ENCODE measurements at places on chromosomes 2 and 18.

DNA sequence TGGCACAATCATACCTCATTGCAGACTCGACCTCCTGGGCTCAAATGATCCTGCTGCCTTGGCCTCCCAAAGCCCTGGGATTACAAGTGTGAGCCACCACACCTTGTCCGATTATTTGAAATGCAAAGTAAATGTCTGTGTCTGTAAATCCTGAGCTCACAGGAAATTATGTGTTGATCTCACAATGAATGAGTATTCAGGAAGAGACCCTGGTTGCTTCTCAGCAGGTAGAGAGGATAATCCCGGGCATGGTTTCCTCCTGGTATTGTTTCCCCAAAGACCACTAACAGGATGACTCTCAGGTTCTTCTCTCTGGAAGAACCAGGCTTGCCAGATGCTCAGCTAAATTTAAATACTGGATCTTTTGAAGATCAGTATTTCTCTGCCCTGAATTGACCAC lies 147.6 kb downstream of the LDLRAD4 start:
- no peak for DNase-seq

GRCh38 chr18:51480407-51481261 lies 283.2 kb upstream of the MEX3C start:
- no peak for DNase-seq

DNA sequence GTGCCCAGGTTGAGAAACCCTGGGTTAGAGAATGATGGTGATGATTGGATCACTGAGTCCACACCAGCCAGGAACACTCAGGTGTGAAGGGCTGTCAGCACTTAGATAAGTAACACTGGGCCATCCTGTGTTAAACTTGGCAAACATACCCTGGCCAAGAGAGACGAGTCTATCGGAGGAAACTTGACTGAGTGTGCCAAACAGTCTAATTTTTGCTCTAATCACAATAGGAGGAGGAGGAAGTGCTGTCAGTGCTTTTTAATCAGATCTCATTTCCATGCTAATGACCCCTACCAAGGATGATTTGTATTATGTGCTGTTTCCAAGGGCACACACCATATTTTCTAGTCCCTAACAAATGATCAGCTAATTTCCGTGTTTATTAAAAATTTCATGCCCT lies 63.8 kb upstream of the SEC11C start:
- DNase-seq = no peak

DNA sequence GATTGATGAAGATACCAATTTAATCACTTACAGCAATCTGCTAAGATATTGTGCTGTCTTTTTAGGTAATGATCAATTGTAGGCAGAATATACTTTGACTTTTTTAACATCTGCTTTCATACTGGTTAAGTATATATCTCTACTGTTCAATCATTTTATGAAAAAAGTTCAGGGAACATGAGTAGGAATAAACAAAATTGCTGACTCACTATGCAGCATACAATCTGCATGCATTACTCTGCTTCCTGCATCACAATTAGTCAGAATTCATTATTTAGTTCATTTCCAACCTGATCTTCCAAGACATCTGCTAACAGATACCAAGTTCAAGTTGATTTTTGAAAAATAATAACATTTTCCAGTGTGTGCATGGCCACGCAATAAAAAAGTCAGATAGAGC lies 1430.4 kb upstream of the LRRTM1 start:
- DNase-seq = no peak
